ENCODE measurements at places on chromosomes 16 and 17. TPM values are rescaled to one million over a fixed set of nuclear protein-coding genes. Genes with fewer than 3 reads are reported as not detected.

The CLEC3A gene
- not detected for total RNA-seq

GRCh38 chr17:56876766-56877179 is 37.1 kb downstream of the TRIM25 start:
- no peaks in the 10 kb centered on the region for H3K36me3 ChIP-seq
- no peak overlapping the region for H3K27ac ChIP-seq
- no peaks in the 10 kb centered on the region for H3K27me3 ChIP-seq
- no peaks in the 10 kb centered on the region for H3K4me1 ChIP-seq

GRCh38 chr17:13837417-13837816 is 231.9 kb upstream of the COX10 start:
- no peak for DNase-seq
- no peaks in the 10 kb centered on the region for H3K4me1 ChIP-seq
- H3K27me3 ChIP-seq: no peaks in the 10 kb centered on the region
- H3K27ac ChIP-seq: no peak overlapping the region

DNA sequence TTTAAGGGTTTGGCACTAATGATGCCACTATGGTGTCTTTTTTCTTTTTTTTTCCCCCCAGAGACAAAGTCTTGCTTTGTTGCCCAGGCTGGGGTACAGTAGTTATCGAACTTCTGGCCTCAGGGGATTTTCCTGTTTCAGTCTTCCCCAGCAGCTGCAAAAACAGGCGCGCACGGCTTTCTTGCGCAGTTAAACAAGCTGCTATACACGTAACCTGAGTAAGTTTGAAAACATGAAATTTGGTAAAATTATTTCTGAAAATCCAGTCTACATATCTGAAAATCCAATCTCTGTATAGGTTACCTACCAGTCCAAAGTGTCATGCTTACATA is 11.8 kb downstream of the TEX14 start:
- H3K4me3 ChIP-seq: no peak overlapping the region
- H3K36me3 ChIP-seq: no peaks in the 10 kb centered on the region
- H3K27me3 ChIP-seq: no peaks in the 10 kb centered on the region
- H3K4me1 ChIP-seq: no peaks in the 10 kb centered on the region
- no peak for DNase-seq
- H3K27ac ChIP-seq: no peak overlapping the region

Data from naive thymus-derived CD4-positive, alpha-beta T cell (primary cell).